A549 (cell line): ENCODE measurements at places on chromosomes 11 and 22. TPM values are rescaled to one million over a fixed set of nuclear protein-coding genes. Genes with fewer than 3 reads are reported as not detected.

DNA sequence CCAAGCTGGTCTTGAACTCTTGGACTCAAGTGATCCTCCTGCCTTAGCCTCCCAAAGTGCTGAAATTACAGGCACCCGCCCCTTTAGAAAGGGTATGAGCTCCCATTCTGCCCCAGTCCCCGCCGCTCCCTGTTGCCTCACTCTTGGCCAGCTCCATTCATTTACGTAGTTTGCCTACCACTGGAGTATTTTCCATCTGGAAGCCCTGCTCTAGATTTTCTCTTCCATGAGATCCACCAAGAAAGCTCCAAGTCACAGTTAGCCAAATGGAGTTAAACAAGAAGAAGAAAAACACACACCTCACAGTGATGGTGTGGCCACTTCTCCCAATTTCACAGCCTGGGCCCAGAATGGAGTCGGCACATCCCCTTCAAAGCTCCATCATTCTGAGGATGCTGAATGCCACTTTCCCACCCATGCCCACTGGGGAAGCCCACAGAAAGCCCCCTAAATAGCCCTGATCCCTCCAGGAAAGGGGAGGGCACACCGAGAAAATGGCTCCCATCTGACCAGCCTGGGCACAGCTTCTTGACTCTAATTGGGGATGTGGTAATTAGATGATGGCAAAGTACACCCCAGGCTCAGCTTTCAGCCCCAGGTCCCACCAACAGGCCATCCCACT lies 381.2 kb downstream of the MN1 start:
- no peak for DNase-seq

GRCh38 chr11:122334546-122335339 lies 218.7 kb upstream of the BLID start:
- no peak for DNase-seq

- no peak for DNase-seq
These were observed 71.0 kb downstream of the MYEOV start for GRCh38 chr11:69364921-69365320.

Gene GAS2
- polyA plus RNA-seq = 0.72 to 0.95 TPM (median 0.84 TPM) in 3 replicates
